Spleen (tissue), 13 donors: ENCODE measurements at places on chromosomes 1 and 21. TPM values are rescaled to one million over a fixed set of nuclear protein-coding genes. Genes with fewer than 3 reads are reported as not detected.

- DNase-seq = no peak
Measured at GRCh38 chr21:38533887-38534286, 35.6 kb upstream of the ERG start.

DNA sequence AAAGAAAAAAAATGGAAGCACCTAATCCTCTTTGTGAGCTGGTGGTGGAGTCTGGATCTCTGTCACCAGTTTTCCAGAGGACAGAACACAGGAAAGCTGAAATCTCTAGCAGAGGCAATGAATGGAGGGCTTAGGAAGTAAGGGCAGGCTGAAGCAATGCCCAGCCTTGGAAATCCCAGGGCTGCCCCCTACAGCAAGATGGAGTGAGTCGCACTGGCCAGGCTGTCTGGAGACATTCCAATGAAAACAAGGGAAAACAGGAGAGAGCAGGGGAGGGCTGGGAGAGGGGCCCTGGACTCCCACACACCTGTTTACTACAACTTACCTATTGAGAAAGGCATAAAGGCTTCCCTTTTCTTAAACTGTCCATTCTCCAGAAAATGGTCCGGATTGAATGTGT is 25.9 kb downstream of the CYP2J2 start:
- no peak for DNase-seq

- DNase-seq = no peak
Measured at GRCh38 chr1:161082996-161083747, 6.2 kb downstream of the NECTIN4 start.

GRCh38 chr1:165487921-165488320 is 43.0 kb upstream of the RXRG start:
- DNase-seq = no peak

ENAH gene
- 76.0 TPM for total RNA-seq
